RPMI8226 (cell line): ENCODE measurements at places on chromosomes 7 and 10.
A peak's percentile ranks its signal among the peaks of the same experiment; 100 is the strongest.

DNA sequence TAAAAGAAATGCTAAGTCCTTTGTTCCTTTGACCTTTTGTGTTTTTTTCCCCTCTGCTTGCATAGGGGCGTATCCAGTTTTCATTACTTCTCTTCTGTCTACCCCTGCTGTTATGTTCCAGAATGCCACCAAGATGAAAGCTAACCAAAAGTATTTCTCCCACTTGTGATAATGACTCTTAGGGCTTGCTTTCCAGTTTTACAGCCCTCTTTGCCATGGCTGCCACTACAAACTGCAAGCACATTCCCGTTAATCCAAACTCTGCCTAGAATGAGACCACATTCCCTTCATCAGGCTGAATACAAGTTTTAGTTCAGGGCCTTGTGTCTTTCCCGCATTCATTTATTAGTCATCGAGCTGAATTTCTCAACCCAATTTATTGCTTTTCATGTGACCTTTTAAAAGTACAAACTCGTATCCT is 23.6 kb upstream of the CD36 start:
- DNase-seq = no peak

DNA sequence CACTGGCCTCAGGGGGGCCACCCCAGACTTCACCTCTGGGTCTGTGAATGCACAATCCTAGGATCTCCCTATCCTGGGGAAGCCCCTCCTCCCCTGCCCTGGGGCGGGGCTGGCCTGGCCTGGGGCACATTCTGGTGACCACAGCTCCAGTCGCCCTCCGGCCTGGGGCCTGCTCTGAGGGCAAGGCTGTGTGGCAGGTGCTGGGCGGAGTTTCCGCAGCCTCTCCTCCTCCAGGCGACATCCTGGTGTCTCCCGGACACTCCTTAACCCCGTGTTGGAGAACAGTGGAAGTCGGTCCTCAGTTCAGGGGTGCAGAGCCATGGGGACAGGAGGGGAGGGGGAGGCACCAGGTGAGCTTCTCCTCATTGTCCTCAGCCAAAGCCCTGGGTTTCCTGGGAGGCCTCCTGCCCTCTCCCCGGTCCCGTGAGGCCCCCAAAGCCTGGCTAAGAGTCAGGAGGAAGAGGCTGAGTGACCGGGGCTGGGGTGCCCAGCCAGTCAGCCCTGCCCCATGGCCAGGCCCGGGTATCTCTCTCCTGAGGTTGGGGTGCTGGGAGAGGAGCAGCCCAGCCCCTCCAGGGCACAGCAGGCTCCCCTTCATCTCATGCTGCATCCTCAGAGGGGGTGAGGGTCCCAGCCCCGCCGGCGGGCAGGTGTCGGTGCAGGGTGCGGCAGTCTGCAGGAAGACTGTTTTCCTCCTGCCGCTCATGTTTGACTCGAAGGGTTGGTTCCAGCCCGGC is 22.6 kb downstream of the UNCX start:
- no peak for DNase-seq

DNA sequence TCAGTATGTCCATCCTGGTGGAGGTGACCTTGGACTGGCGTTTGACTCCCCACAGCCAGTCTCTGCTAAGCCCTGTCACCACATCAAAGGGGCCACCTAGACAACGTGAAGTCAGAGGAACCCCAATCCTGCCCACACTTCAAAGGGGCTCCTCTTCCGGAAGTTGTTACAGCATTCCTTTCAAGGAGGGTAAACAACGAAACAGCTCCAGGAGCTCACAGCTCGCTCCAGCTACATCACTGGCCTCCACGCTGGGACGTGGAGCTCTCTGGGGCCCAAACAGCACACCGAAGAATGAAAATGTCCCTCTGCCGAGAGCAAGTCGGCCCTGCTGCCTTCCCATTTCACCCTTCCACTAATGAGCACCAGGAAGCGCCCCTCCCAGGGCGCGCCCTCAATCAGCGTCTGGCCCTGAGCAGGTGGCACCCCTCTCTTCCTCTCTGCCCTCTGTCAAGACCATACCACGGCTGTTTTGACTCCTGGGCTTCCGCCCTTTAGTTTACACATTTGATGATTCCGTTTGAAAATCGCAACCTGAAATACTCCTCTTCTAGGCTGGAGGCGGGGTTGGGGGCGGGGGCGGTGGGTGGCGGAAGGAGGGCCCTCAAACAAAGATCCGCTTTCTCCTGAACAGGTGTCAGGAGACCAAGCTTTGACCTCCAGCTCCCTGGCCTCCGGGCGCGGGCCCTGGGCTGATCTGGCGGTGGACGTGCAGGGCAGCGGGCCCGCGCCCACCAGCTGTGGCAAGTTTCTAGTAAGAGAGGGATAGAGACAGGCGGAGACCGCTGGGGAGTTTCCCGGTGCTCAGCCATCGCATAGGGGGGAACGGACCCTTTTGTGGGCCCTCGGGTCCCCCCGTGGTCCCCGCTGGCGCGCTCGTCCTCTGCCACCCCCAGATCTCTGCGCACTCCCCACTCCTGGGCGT is 53.1 kb upstream of the KDM7A start:
- peak; percentile 92 for DNase-seq

GRCh38 chr7:43872406-43873110 is 3.2 kb upstream of the MRPS24 start:
- no peak for DNase-seq

DNA sequence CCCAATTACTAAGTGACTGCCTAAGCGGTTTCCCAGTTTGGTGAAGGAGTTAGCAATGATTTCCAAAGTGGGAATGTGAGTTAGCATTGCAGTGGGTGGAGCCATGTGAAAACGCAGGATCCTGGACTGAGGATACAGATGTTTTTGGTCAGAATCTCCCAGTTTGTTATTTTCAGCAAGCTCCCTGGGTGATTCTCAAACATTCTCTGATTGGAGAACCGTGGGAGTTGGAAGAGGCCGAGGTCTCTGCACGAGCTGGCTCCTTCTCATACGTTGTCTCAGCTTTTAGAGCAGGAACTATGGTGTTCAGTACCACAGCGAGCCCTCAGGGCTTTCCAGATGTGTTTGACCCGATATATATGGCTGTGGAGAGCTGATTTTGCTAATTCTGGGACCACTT is 396.5 kb upstream of the NPVF start:
- DNase-seq = no peak

DNA sequence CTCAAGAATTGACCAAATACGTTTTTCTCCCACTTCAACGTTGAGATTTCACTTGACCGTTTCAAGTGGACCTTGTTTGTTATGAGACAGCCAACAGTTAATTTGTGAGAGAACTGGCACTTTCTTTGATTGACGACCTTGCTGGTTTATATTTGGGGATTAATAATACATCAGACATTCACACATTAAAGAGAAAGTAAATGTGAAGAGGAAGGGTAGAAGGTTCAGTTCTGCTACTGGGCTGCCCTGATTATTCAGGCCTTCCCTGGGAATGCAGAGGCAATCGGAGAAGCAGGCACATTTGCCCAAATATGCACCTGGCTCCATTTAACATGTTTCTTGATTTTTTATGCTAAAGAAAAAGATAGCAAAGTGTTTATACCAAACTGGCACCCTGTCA is 114.1 kb downstream of the POU6F2 start:
- DNase-seq = no peak

DNA sequence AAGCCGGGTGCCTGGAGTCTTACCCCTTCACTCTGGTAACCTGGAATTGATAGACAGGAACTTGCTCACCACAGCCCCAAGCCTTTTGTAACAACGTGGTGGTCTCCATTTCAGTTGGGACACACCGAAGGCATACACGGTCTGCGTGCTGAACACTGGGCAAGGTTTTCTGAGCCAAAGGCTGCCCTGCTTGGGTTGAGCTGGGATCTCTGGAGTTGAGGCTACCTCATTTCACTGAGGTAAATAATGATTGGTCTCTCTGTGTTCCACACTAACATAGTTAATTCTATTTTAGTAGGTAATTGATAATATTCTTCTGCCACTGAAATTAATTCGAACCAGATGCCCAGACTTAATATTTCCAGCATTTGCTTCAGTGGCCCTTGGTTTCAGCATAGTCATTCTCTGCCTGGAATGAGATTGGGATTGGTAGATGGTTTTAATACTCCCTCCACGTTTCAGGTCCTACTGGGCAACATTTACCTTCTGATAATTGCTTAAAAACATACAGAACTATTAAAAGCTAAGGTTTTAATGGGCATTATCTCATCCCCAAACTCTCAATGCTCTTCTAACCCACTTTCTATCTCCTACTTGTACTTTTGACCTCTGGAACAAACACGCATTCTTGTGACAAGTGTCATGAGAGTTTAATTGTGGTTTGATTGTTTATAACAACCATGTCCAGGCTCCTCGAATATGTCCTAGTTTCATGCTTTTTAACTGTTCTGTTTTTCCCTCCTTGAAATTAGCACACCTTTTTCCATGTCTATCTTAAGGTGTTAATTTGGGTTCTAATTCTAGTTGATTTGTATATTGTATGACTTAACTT is 202.3 kb upstream of the KLF6 start:
- no peak for DNase-seq

DNA sequence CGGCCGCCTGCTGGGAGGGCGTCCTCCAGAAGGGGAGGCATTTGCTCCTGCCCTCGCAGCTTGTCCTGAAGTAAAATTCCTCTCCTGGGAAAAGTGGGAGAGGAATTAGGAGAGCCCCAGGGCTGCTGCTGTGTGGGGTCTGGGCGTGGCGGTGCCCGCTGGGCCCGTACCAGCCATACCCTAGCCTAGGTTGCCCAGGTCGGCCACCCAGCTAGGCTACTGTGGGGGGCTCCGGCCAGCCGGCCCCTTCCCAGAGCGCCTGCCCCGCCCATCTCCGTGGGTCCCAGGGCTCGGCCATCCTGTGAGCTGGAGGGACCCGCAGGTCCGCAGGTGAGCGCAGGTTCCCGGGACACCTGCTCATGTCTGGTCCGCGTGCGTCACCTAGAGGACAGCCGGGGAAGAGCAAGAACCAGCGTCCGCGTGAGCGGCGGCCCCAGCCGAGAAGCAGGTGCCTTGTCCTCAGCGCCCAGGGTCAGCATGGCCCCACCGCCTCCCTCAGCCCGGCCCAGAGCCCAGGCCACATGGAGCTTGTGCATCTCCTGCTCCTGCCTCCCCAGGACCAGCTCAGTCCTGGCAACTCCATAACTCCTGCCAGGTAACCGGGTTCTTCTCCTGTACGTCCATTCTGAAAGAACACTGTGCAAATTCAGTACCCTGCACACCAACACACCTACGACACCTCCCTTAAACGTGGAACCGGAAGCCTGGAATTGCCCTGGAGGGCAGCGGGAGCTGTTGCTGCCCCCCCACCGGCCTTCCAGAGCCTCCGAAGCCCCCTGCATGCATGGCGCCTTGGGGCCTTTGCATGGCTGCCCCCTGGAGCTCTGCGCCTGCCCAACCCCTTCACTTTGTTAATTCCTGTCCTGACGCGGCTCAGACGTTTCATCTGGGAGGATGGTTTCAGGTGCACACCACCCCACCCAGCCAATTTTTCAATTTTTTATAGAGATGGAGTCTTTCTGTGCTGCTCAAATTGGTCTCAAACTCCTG is 22.8 kb upstream of the FOXL3 start:
- peak; percentile 62 for DNase-seq

DNA sequence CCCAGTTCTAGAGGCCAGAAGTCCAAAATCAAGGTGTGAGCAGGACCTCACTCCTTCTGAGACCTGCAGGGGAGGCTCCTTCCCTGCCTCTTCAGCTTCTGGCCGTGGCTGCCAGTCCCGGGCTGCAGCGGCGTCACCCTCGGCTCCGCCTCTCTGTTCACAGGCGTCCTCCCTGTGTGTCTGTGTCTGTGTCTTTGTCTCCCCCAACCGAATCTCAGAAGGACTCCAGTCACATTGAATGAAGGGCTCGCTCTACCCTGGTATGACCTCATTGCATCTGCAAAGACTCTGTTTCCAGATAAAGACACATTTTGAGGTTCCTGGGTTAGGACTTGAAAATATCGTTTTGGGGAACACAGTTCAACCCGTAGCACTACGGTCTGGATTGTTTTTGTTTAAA is 33.1 kb upstream of the GALNT11 start:
- peak; percentile 48 for DNase-seq

- no peak for DNase-seq
Measured at GRCh38 chr10:132320654-132321469, 11.1 kb upstream of the LRRC27 start.

- no peak for DNase-seq
Measured at GRCh38 chr10:110872984-110873923, 1.5 kb downstream of the PDCD4 start.

GRCh38 chr7:36777855-36778254 is 53.6 kb upstream of the AOAH start:
- DNase-seq = no peak

GRCh38 chr7:23346316-23346715 is 47.2 kb downstream of the MALSU1 start:
- no peak for DNase-seq

- DNase-seq = no peak
Measured at GRCh38 chr10:22265839-22266537, 48.2 kb upstream of the EBLN1 start.
